Activated naive CD4-positive, alpha-beta T cell treated with Interleukin-2 at 50 U/mL for 16 hours (primary cell): ENCODE measurements at places on chromosomes 2 and 18.

GRCh38 chr18:59823596-59824195 lies 76.1 kb upstream of the PMAIP1 start:
- peak; percentile 30 for DNase-seq

GRCh38 chr2:224778474-224778877 lies 62.3 kb upstream of the CCDC195 start:
- DNase-seq, result peak; percentile 61

DNA sequence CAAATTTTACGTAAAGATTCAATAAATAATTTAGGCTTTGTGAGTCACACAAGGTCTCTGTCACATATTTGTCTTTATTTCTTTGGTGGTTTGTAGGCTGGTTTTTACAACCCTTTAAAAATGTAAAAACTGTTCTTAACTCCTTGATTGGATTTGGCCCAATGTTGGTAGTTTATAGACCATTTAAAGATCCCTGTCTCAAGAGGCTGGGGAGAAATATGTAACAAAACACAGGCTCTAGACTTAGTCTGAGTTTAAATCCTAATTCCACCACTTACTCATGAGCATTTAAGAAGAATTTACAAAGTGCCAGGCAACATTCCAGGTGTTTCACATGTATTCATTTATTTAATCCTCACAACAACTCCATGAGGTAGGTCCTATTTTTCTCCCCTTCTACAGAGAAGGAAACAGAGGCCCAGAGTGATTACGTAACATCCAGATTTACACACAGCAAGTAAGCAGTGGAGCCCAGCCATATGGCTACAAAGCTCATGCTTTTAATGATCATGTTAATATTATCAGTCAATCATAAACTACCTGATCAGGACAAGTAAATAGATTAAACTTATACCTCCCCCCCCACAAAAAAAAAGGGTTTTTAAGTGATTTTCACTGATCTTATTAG lies 416.6 kb upstream of the ACVR2A start:
- DNase-seq, result no peak

DNA sequence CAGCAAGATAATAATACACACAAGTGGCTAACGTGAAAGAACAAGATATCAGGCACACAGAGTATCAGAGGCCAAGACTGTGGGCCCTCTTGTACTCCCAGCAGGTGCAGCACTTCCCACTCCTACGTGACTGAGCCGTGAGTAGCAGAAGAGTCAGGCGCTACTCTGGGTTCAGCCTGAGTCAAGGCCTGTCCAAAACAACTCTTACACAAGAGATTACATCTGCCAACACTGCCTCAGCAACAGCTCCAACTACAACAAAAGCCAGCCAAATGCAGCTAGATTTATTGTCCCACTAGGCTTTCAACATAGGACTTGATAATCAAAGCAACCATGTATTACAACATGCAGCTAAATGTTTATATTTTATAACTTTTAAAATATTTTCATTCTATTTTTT lies 56.2 kb downstream of the ITSN2 start:
- DNase-seq, result no peak

GRCh38 chr2:54053830-54054229 lies 61.6 kb upstream of the ACYP2 start:
- DNase-seq, result no peak

DNA sequence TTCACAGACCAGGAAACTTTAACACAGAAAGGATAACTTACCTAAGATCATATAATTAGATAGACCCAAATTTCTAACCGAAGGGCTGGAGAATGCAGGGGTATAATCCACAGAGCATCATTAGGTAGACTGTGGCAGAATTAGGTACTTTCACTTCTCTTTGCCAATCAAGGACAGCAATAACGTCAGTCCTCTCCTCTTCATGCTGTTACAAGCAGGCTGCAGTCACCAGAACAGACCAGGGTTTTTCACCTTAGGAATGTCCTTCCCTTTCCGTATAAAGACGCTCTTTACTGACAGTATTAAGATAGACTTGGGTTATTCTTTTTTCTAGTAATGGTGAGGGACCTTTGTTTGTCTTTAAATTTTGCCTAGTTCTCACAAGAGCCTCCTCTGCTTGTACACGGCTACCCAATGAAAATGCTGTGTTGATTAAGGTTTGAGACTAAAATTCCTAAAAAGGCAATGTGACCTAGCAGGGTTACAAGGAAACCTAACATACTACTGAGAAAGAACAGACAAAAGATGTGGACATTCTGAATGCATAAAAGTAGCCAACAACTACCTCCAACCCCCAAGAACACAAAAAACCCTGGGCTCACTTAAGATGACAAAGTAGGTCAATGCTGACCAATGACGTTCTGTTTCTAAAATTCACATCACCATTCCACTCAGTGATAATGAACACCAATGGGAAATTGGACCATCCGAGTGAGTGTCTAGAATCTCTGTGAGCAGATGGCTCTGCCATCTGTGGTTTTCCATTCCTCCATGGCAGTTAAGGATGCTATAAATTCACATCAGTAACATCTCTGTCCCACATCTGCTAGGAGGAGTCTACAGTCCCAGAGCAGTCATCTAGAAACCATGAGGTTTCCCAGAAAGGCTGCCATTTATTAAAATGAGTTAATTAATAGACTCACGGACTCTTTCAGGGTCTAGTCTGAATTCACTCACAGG lies 2.1 kb downstream of the PDIA6 start:
- no peak for DNase-seq

DNA sequence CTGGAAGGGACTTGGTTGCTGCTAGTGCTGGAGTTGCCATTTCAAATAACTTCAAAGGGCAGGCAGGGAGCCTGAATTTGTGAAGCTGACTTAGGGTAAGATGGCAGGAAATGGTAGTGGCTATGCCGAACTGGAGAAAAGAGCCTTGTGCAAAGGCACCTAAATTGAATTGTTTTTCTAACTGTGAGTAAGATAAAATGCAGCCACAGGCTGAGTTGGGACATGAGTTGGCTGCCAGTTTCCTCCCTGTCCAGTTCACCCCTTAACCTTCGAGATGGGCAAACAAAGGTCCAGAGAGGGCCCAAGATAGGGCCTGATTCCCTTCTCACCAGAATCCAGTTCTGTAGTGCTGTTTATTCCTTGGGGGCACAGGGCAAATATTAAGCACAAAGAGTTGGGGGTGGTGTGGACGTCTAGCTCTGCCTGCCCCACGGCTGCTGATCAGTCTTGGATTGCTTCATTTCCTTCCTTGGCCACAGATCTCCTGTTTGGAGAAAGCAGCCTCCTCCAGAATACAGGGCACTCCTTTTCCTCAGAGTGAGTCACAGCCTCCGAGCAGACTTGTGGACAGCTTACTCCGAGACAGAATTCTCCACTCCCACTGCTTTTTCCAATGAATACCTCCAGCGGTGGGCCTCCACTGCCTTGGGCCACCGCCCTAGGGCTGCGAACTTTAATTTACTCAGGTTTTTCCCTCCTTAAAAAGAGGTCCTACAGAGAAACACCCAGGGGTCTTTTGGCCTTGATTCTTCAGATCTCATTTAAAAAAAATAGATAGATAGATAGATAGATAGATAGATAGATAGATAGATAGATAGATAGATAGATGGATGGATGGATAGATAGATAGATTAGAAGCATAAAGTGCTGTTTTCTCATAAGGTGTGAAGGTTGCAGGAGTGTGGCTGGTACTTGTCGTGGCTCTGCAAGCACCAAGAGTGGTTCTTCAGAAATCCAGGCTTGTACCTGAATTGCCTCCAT lies 18.4 kb upstream of the SLC20A1 start:
- no peak for DNase-seq

DNA sequence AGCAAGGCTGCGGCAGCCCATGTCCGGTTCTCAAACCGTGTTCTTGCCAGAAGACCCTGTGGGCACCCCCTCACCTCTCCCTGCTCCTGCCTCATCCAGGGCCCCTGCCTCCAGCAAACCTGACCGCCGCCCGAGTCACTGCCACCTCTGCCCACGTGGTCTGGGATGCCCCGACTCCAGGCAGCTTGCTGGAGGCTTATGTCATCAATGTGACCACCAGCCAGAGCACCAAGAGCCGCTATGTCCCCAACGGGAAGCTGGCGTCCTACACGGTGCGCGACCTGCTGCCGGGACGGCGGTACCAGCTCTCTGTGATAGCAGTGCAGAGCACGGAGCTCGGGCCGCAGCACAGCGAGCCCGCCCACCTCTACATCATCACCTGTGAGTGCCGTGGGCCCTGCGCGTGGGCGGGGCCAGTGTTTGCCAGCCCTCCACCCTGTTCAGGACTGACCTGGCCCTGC lies 32.2 kb downstream of the MTERF4 start:
- no peak for DNase-seq

- DNase-seq, result peak; percentile 99
Observed at GRCh38 chr2:73779467-73780236, at the start of gene DUSP11. TSS of gene DUSP11 (minus strand) at chr2:73780103. CDS start at chr2:73779974, 129 bp downstream.

DNA sequence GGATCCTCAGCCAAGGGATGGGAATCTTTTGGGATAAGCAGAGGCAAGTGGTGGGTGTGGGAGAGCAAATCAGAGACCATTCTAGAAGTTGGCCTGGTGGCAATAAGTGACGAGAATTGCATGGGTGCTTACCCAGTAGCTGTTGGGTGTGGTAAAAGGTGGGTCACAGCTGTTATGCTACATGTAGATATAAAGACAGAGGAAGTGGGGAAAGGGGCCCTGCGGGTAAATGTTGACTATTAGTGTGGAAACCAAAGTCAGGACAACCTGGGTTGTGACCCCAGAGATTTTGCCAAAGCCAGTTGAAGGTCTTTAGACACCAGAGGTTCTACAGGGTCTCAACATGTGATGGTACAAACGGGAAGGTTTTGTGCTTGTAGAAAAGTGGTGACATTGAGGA lies 443.6 kb upstream of the HNRNPA3 start:
- no peak for DNase-seq

DNA sequence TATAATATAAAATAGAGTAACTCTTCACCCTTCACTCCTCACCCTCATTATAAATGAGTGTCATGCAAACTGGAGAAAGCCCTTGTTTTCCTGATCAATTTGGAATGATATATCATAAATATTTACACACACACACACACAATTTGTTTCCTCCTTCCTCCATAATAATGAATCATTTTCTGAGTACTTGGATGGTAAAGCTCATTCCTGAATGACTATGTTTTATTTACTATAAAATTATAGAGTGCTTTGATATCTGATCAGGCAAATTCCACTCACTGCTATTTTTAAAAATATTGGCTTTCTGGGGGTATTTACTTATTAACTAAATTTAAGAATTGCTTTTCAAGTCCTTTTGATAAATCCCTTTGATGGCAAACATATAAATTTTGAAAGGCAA lies 1125.5 kb upstream of the CNTNAP5 start:
- no peak for DNase-seq

DNA sequence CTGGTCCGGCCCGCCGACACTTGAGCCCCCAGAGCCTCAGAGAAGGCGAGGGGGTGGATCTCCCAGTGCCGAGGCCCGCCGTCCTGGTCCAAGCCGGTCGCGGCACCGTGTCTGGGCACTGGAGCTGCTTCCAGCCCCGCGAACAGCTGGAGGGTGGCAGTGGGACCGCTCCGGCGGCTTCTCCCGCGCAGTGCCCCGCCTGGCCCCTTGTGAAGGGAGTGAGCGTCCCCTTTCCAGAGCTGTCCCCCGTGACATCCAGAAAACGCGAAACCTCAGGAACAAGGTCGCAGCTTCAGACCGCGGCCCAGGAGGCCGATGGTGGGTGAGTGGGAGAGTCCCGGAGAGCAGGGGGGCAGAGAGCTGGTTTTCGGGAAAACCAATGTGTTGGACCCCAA lies 579 bp upstream of the EMX1 start:
- DNase-seq, result no peak

GRCh38 chr2:148718039-148718438 lies 73.5 kb downstream of the EPC2 start:
- DNase-seq, result no peak

DNA sequence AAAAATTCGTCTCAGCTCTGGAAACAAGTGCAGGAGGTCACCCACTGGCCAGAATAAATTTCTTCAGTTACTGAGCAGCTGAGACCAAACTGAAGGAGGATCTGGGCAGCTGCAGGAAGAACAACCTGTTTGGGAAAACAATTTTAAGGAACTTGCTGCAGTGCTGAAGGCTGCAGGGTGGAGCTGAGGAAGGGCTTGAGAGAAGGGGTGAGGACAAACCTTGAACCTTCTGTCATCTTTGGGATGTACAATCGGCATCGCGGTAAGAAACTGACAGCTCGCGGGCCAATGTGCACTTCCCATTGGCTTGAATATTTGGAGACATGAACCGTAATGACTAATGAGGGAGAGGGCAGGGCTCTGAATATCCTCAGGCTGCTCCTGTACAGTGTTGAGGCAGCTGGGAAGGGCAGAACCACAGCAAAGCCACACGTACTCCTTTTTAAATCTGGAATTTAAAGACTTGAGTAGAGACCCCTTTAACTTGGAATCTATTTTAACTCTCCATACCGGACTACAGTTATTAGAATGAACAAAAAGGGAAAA lies 90.3 kb downstream of the TACR1 start:
- no peak for DNase-seq

GRCh38 chr2:165645930-165646831 lies 147.9 kb downstream of the GALNT3 start:
- DNase-seq, result no peak

DNA sequence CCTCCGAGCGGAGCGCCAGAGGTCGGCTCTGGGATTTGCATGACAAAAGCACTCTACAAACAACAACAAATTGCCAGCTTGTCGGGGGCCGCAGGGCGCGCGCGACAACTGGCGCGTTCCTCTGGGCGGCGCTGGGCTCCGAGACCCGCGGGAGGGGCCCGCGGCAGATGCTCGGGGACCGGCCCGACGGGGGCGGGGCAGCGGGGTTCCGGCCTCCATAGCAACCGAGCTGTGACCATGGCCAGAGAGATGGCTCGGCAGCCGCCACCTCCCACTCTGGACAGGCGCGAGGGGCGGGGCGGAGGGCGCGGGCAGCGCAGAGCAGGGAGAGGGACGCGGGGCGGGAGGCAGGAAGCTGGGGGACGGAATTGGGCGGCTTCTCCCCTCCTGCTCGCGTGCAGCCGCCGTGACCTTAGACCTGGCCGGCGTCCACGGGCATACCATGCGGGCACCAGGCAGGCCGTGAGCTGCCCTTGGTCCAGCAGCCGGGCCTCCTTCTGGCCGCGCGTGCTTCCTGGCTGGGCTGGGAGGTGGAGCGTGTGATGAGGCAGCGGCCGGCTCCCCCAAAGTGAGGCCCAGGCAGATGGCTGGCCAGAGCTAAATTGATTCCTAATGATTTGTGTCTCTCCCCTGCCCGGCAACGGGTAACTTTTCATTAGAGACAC lies 171.5 kb downstream of the CELF4 start:
- DNase-seq, result no peak

DNA sequence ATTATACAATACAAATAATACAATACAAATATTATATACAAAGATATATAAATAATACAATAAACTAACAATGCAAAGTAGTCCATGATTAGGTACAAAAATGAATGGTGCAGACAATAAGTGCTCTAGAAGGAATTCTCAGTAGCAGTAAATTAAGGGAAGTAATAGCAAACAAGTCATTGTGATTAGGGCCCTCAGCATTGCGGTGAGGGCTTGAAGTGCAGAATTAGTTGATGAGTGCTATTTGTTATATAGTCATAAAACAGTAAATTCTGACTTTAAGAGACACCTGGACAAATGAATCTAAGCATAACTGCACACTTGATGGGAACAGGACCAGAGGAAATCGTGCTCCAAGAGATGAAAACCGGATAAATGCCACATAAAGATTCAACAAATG lies 74.9 kb downstream of the ANKRD44 start:
- DNase-seq, result no peak
